Hematopoietic multipotent progenitor cell (in vitro differentiated cells): ENCODE measurements at places on chromosomes 7 and 10.
A peak's percentile ranks its signal among the peaks of the same experiment; 100 is the strongest.

DNA sequence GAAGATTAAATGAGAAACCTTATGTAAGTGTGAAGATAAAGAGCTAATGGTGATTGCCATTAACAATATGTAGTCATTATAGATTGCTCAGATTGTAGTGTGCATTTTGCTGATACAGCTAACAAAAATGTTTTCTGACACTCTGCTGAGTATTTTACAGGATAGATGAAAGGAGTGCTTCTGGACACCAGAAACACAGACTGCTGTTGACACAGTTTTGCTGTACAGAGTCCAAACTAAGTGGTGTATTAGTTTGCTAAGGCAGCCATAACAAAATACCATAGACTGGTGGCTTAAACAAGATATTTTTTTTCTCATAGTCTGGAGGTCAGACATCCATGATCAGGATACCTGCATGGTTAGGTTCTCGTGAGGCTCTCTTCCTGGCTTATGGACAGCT, 2.2 kb downstream of the SMC3 start:
- no peak for DNase-seq

- no peak for DNase-seq
Measured at GRCh38 chr10:77325233-77325537, 312.4 kb downstream of the KCNMA1 start.

DNA sequence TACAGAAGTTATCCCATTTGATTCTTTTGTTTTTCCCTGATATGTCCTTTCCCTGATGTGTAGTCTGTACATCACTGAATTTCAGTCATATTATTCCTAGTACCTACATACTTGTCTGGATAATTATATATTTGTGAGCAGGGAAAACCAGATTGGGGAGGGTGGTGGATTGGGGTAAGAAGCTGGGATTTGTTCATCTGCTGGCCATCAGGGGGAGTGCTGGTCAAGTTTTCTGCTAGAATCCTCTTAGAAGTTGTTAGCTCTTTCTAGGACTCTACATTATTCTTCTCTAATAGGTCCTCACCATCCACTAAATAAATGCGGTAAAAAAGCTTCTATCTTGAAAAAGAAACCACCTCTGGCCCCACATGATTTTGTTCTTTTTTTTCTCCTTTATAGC, 232.7 kb upstream of the TAC1 start:
- peak; percentile 8 for DNase-seq

DNA sequence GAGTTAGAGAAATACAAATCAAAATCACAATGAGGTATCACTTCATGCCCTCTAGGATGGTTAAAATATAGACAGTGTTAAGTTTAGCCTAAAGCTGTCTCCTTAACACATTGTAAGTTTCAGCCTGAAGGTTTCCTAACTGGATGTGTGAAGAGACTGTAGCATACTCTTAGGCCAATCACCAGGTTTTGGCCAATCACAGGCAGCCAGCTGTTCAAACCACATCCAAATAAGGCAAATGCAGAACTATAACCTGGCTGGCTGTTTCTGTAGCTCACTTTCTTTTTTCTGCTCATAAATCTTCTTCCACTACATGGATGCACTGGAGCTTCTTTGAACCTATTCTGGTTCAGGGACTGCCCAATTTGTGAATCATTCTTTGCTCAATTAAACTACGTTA, 19.7 kb downstream of the ESYT2 start:
- DNase-seq, result peak; percentile 89

GRCh38 chr10:35340975-35341374, 4.7 kb downstream of the CCNY start:
- DNase-seq, result no peak

- no peak for DNase-seq
Measured at GRCh38 chr10:13704964-13705363, 118.2 kb downstream of the PRPF18 start.

- no peak for DNase-seq
Measured at GRCh38 chr7:157739031-157739430, 402.2 kb downstream of the DNAJB6 start.

DNA sequence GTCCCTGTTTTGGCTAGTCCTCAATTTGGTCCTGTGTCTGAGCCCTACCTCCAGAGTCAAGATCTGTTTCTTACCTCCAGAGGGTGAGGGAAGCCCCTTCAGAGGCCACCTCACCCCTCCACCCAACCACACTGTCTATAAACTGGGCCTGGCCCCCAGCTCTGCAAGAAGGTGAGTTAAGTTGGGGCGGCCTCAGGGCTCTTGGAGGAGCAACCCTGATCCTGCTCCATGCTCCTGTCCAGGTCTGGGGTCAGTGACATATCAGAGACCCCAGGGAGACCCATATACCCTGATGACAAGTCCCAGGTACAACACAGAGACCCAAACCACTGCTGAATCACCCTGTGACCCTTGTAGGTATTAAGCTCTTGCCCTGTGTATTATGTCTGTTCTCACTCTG, 69.5 kb downstream of the MYL10 start:
- DNase-seq, result no peak

DNA sequence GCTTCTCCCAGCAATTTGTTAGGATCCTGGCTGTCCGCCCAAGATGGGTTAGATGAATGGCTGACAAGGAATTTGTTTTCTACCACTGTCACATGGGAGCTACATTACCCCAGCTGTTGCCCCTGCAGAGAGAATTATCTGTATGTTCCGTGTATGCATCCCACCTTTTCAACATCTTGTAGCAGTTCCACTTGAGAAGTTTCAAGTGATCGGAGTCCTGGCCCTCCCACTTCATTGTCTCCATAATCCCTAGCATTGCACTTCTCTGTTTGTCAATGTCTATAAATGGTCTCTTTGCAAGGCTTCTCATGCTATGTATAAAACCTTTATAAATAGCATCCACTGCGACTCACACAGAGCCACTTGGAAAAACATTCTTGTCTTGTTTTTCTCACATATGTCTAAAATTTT, 972.5 kb downstream of the CNTNAP2 start:
- no peak for DNase-seq

DNA sequence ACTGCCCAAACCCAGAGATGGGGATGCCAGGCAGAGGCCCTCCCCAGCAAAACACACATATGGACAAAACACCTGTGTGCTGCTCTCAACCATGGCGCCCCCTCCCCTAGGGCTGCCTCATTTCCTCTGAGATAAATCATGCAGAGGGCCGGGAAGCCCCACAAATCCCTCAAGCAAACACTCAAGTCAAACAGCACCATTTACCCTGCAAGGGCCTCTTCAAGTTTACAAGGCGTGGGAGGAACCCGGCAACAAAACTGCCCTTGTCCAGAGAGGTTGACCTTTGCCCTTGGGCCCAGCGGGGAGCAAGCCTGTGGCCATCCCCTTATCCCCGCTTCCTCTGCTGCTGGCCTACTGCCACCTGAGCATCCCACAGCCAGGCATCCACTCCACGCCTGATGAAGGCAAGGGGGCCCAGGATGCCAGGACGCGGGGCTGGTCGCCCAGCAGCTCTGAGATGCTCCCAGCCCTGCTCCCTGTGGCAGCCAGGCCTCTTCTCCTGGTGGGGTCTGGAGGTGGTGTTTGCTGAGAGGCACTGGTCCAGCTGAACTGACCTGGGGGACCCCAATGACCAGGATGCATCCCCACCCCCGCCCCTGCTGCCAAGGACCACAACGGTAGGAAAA, 77.4 kb downstream of the DLG5 start:
- DNase-seq, result no peak
